Nucleus accumbens (tissue), 56 donors: ENCODE measurements at places on chromosomes 3 and 15.
A peak's percentile ranks its signal among the peaks of the same experiment; 100 is the strongest.

DNA sequence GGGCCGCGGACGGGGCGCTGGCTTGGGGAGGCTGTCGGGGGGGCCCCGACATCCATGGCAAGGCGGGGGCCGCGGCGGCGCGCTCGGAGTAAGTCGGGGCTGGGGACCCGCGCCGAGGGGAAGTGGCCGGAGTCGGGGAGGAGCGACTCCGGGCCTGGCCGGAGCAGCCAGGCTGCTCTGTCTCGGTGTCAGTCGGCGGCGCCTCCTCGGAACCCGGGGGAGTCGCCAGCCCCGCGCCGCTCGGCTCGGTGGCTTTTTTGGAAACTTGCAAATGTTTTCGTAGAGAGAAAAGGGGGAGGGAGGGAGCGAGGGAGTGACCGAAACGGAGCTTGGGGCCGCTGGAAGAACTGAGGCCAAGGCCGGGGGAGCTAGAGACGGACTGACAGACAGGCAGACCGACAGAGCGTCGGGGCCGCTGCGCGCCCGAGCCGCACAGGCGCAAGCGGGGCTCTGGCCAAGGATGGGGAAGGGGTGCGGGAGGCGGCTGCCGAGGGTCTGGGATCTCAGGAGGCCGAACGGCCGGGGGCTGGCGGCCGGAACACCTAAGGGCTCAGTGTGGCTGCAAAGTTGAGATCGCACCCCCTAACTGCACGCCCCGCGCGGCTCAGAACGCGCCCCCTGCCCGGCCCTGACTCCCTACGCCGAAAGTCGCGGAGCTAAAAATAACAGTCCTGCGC lies 5.0 kb downstream of the PTH1R start:
- no peak for DNase-seq

- no peak for DNase-seq
Measured at GRCh38 chr3:7950890-7951289, 550.7 kb upstream of the LMCD1 start.

DNA sequence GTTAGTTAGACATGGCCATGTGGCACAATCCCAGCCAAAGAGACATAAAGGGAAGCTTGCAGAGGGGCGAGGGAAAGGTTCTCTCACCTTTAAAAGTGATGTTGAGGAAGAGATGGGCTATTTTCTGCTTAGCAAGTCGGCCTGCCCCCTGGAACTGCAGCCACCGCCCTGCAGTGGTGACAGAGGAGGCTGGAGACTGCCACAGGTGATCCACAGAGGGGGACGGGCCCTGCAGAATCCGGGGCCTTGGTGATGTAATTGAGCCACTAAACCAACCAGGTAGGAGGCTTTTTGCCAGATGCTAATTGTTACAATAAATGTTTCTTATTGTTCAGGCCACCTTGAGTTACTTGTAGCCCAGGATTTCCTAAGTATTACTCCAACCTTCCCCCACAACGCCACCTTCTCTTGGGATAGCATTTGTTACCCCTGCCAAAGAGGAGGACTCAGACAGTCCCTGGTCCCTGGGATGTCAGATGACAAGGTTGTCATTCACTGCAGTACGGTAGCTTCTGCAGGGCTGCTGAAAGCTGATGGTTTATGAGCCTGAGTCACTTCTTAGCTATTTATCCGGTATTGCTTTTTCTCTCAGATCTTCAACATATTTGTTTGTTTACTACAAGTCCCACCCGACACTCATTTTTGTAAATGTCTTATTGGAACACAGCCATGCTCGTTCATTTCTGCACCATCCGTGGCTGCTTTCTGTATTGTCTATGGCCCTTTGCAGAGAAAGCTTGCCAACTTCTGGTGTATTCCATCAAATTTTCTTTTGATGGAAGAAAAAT lies 63.3 kb upstream of the SEC61A1 start:
- DNase-seq: no peak

DNA sequence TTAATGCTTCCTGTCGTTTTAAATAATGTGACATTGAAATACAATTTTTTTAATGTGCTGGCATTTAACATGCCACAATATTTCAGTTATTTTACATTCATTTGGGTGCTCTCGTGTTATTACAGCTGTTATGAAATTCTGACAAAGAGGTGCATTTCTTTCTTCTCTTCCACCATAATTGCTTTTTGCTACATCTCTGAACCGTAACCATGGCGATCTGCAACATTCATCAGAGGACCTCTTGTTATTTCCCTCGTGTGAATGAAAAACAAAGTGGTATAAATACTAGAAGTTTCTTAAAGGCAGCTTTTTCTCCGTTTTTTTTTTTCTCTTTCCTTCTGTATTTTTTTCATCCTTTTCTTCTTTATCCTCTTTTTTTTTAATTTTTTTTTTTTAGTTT lies 316.4 kb downstream of the MCTP2 start:
- DNase-seq: no peak

DNA sequence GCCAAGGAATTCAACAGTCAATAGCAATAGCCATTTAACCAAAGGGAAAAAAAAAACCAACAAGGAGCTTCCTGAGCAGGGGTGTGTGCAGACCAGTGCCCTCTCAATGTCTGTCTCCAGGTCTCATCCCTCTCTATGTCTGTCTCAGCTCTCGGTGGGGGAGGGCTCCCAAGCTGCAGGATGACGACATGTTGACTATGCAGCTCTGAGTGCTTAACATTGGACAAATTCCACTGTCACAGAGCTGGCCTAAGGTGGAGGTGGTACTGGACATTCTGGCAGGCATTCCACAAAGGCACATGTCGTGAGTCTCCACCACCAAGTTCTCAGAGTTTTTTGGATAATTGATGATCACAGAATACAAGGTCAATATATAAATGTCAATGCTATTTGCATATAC lies 2.0 kb upstream of the CAPN7 start:
- no peak for DNase-seq

GRCh38 chr15:48963524-48964113 lies at the start of gene SHC4:
Gene SHC4 (minus strand): TSS chr15:48963919. CDS start chr15:48963015, 904 bp downstream.
- DNase-seq: peak; percentile 71

DNA sequence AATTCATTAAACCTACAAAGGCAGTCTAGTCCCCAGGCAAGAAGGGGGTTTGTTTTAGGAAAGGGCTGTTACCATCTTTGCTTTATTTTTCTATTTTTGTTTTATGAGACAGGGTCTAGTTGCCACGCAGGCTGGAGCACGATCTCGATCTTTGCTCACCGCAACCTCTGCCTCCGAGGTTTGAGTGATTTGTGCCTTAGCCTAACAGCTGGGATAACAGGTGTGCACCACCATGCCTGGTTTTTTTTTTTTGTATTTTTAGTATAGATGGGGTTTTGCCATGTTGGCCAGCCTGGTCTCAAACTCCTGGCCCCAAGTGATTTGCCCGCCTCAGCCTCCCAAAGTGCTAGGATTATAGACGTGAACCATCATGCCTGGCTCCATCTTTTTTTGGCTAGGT lies 4.9 kb downstream of the HIGD1A start:
- no peak for DNase-seq
